ENCODE measurements at places on chromosomes 7 and 10.

- no peak for DNase-seq
These were observed 11.4 kb downstream of the NHLRC2 start for GRCh38 chr10:113865901-113866300.

DNA sequence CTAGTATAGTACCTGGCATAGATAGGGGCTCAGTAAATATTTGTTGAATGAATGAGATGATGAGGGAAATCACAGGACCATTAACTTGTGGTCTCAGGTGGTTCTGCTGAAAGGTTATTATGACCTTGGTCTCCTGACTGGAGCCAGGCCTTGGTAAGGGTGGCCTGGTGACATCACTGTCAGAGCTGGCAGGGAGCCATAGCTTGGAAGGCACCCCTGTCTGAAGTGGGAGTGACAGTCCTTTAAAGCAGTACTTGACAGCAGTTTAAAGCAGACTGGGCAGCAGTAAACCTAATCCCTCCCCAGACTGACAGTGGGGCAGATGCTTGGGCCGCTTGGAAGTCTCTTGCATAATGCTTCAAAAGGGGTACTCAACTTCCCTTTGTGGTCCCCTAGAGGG is 13.4 kb downstream of the DPCD start:
- DNase-seq = no peak

GRCh38 chr7:41002741-41003610 is 699.9 kb downstream of the INHBA start:
- DNase-seq = peak; percentile 15

DNA sequence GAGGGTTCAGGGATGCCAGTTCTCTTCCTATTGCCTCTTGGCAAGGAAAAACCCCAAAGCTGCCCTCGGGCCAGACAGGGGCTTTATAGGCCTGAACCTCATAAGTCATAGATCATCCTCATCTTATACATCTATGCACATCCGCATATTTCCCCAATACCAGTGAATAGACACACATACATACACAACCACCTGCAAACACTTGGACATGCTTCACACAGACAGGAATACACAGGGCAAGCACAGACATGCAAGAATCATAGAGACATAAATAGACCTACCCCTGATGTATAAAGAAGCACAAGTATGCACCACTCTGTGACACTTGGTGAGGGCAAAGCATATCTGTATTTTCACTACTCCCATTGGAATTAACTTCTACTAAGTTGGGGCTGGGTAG is 30.7 kb downstream of the MBL2 start:
- no peak for DNase-seq

DNA sequence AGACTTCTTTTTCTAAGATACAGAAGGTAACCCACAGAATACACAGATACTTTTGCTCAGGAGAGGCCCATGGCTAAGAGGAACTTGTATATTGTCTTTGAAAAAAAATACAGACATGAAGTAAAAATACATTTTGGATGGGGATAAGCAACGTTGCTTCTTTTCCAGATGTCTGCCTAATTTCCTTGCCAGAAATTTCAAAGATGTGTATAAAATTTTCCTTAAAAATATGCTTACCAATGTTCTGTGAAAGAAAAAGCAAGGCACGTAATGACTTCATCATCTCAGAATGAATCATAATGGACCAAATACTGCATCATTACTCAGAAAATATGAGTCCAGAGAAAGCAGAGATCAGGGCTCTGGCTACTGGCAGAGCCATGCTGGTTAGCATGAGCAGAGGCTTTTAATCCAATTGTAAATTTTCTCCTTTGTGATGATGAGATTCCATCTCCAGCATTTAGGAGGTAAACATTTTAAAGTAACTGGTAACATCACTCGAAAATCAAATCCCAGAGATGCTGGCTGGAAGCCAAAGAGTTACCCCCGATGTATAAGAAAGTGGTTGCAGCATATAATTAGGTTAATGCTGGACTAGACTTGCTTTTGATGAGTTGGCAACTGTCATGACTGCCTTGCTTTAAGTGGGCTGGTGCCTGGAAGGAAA is 272.5 kb downstream of the SEMA3A start:
- DNase-seq = no peak

DNA sequence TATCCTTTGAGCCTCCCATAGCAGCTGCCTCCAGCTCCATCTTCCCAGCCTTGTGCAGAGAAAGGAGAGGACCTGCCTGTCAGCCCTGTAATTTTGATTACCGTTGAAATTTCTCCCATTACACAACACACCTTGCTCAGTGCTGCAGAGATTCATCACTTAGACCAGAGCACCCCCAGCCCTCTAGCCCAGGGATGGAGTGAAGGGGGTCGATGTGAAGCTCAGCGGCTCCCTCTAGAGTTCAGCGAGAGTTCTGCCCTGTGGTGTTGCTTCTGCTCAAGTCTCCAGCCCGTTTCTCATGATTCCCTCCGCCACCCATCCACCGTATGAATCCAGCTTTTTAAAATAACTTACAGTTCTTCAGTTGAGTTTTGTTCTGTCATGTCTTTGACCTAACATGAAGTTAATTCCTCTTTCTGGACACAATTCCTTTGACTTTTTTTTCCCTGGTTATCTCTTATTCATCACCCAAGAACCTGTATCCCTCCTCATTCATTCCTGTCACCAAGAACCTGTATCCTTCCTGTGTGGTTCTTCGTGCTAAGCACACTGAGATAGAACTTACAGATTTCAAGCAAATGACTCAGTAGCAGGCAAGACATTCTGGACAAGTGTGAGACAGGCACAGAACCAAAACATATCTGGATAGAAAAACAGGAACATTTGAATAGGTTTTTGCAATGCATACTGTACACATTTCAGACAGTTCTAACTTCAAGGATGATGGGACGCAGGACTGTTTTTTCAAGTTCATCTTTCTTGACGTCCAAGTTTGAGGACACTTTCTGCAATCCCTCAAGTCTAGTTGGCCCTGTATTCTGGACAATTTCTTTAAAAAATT is 35.0 kb upstream of the ZNF32 start:
- no peak for DNase-seq

DNA sequence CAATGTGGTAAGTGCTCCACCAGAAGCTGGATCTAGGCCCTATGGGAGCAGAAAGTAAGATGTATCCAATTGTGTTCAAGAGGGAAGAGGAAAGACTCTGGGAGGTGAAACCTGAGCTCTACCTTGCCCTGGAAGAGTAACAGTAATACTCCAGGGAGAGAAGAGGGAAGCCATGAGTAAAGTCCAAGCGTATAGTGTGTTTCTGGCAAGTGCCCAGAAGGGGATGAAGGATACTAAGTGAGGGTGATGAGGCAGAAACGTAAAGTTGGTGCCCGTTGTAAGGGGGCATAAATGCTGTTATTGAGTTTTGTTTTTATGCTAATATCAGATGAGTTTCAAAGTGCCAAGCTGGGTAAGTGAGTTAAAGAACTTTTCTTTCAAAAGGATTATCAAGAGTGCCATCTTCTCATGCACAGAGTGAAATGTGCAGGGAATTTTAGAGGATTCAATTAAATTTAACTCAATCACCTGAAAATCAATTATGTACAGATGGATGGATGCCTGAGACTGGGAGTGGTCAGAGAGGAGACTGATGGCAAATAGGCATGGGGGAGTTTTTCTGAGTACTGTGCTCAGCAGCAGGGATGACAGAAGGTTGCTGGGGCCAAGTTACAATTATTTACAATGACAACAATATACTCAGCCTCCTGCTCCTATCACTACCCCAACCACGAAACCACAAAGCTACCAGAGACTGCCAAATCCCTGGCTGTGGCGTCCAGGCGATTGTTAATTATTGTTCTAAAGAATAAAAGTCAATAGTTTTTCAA is 123.3 kb upstream of the LAMB4 start:
- DNase-seq = no peak

- DNase-seq = no peak
These were observed 78.4 kb upstream of the LEP start for GRCh38 chr7:128162666-128163065.

DNA sequence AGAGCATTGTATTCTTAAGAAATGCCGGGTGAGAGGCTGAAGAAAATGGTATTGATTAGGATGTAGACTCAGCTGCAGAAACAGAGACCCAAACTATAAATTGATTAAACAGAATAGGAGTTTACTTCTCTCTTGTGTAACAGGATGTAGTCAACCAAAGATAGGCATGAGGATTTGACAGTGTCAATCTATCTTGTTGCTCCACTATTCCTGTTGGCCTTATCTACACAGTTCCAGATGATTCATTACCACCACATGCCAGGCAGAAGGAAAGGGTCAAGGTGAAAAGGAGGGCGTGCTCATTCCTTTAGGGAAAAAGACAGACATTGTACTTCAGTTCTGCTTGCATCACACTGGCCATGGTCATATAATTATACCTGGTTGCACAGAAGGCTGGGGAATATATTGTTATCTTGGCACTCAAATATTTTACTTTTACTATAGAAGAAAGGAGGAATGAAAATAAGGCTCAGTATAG is 11.9 kb upstream of the DMTF1 start:
- no peak for DNase-seq

DNA sequence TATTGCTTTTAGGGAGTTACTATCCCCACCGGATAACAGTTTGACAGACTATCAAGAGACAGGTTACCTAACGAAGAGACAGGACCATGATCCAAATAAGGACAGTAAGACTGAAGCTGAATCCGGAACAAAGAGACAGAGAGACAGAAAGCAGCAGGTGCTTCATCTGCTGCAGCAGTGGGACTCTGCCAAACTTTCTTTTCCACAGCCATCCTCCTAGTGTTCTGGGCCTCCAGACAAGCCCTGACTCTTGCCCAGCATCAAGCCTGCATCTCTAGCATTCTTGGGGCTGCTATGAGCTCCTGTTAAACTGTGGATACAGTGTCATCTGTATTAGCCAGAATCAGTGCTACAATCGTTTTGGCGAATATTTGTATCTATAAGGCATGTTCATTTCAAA is 761.7 kb downstream of the GRID1 start:
- no peak for DNase-seq

- DNase-seq = no peak
These were observed 16.2 kb downstream of the PIP start for GRCh38 chr7:143148050-143148449.

- no peak for DNase-seq
These were observed 37.1 kb downstream of the WIPI2 start for GRCh38 chr7:5226921-5227785.

- no peak for DNase-seq
These were observed 201.2 kb upstream of the MDFIC start for GRCh38 chr7:114720725-114721124.

DNA sequence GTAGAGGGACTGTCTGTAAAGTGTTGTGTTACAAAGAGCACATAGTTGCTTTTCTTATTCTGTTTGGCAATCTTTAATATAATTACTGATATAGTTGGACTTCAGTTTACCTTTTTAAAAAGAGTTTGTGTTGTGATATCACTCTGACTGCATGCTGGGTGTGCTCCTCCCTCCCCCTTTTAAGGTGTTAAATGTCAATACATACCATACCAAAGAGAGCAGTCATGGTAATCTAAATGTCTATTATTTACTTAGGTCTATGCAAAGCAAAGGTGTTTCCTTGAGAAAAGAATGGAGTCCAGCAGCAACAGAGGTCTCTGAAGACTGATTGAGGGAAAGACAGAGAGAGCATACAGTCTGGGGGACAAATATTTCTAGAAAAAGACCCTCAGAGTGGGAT is 275.1 kb upstream of the NRP1 start:
- DNase-seq = no peak

- no peak for DNase-seq
These were observed 126.3 kb upstream of the TCERG1L start for GRCh38 chr10:131437556-131438475.

- no peak for DNase-seq
These were observed 263.1 kb upstream of the CXCL12 start for GRCh38 chr10:44647877-44648542.

DNA sequence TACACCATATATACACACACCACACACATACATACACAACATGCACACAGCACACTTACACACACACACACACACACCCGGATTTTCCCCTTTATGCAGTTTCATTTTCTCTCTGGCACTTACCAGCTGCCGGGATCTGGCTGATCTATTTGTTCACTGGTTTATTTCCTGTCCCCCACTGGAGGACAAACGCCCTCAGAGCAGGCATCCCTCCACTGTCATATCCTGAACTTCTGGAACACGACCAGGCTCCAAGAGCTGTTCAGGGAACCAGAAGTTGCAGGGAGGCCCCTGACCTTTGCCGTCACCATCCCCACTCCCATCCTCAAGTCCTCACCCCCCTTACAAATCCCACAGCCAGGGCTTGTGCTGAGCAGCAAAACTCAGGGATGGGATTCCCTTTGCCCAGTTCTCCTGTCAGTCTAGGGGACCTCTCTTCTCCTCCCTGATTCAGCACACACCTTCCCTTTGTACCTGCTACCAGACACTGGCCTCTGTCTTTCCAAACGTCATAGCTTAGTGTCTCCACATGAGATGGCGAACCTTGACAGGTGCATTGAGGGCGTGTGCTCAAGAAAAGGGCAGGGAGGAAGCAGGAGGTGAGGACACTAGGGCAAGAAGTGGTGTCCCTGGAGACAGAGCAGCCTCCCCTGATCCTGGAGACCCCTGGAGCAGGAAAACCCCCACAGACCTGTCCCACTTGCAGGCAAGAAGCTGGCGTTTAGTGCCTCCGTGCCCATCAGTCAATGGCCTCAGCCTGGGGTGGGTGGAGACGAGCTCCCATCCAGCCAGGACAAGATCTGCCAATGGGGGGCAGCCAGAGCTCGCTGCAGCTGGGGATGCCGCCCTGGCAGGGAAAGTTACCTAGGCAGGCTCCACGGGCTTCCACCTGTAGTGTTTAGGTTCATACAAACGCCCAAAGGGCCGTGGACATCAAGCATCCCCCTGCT is 12.7 kb upstream of the DOCK1 start:
- no peak for DNase-seq

- no peak for DNase-seq
These were observed 59.0 kb upstream of the NPVF start for GRCh38 chr7:25287291-25287690.

DNA sequence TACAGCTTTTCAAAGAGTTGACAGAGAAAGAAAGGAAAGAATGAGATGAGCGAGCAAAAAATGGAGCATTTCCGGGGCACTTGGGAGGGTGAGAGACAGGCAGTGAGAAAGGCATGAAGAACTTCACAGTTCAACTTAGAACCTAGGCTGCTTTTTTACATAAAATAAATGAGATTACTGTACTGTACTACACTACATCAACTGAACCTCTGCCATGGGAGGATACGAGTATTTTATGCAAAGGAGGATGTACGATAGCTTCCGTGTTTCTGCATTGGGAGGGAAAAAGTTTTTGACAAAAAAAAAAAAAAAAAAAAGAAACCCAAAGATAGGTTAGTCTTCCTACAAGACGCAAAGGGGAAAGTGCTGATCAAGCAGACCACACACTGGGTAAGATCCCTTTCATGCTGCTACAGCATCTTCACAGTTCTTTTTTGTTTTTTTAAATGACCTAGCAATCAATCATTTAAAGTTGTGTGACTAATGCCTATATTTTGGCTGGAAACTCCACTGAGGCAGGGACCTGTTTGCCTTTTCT is 88.0 kb downstream of the RAPGEF5 start:
- no peak for DNase-seq

Data from stimulated activated CD4-positive, alpha-beta T cell treated with anti-CD3 and anti-CD28 coated beads, Interleukin-15, amount 100 ng/mL, for 48 hours (primary cell).